Stimulated activated CD4-positive, alpha-beta T cell treated with anti-CD3 and anti-CD28 coated beads, Interleukin-1b, Interleukin-23, amount 100 ng/mL, for 48 hours (primary cell): ENCODE measurements at places on chromosomes 3 and 15.

DNA sequence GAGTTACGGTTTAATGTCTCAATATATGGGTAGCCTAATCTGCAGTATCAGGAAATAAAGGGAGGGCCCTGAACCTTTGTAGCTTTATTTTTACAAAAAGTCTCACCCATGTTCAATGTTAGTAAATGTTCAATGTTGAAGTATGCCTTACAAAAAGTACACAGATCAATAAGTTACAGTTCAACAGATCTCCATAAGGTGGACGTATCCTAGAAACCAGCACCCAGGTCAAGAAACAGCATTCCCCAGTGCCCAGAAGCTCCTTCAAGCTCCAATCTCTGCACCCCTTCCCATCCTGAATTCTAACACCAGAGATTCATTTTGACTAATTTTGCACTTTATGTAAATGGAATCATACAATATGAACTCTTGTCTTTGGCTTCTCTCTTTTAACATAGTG lies 31.3 kb downstream of the COLQ start:
- no peak for DNase-seq

DNA sequence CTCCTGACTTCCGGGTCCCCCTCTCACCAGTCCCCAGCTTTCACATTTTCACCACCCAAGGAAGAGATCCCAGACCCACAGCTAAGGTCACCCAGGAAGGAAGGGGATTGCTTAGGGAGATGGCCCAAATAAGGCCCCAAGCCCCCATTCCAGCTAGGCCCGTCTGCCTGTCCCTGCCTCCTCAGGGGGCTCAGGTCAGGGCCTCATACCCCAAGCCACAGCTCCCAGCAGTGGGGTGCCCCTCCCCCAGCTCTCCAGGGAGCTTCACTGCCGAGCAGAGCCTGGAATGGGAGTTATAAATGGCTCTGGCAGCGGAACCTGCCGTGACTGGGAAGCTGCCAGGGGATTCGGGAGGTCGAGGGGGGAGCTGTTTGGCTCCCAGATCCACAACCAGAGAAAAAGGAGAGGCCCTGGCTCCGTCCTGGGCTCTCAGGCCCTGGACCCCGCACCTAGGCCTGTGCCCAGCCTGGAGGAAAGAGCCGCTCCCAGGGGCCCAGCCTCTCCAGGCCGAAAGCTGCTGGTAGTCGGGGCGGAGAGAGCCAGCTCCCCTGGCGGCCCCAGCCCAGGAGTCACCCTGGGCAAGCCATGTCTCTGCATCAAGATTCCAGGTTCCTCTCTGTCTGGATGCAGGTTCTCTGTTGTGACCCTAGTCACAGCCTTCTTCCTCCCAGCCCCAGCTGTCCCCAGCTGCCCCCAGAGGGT lies 550 bp downstream of the CCDC9B start:
- no peak for DNase-seq

DNA sequence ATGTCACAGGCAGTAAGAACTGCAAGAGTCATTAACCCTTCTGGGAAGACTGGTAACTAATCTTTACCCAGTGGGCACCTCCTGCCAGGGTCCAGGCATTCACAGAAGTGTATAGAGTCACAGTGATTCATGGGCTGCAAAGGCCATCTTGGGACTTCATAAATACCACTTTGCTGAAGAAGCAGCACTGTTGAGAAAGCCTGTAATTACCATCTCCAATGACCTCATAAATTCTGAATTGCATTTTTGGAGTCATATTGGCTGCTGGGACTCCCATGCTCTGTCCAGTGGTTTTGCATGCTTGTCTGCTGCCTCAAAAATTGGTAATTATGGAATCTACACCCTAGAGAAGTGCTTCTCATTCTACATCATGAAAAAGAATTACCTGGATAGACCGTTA lies 837.2 kb downstream of the NTRK3 start:
- DNase-seq: no peak

DNA sequence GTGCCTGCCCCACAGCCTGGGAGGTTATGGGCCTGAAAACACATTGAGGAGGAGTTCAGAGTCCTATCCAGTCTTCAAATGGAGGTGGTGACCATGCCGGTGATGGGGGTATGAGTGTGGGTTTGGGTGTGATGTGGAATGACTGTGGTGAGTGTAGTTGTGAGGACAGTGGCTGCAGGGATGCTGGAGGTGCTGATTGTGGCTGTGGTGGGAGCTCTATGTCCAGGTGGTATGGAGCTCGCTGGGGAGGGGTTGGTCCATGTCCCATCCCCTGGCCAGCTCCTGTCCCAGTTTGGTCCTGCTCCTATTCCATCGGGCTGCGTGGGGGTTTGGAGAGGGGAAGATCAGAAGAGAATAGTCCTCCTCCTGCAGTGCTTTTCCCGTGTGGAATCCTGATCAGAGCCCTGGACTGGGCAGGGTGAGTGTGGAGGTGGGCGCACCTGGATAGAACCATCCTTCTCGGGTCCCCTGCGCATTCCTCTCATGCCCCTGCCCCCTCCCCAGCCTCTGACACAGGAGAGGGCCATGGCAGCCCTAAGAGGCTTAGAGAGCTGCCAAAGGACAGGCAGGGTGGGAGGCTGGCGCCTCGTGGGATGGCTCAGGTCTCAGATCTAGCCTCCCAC lies 23.0 kb upstream of the GOLGA6C start:
- DNase-seq: no peak

GRCh38 chr3:170660139-170660538 lies 74.3 kb upstream of the SLC7A14 start:
- no peak for DNase-seq

GRCh38 chr15:84862214-84862975 lies 22.1 kb upstream of the SLC28A1 start:
- DNase-seq: no peak

- no peak for DNase-seq
Observed at GRCh38 chr15:49830391-49830790, 209.5 kb downstream of the DTWD1 start.

DNA sequence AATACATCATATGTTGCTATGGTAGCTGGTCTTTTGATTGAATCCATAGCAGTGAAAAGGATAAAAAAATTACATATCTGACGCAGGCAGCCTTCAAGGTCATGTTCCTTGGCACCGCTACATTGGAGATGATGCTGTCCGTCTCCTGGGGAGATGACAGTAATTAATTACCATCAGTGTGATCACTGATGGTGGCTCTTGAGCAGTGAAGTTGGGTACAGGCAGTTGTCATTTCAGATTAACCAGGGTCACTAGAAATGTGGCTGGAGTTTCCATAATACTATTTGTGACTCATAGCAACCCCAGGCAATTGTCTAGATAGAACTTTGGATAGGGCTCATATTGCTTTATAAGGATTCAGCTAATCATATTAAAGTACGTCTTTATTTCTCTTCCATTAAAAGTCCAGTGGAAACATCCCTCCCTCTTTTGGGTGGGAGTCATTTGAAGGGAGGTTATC lies 136.3 kb downstream of the THSD4 start:
- no peak for DNase-seq

GRCh38 chr3:151350656-151351055 lies 21.3 kb upstream of the P2RY13 start:
- no peak for DNase-seq

DNA sequence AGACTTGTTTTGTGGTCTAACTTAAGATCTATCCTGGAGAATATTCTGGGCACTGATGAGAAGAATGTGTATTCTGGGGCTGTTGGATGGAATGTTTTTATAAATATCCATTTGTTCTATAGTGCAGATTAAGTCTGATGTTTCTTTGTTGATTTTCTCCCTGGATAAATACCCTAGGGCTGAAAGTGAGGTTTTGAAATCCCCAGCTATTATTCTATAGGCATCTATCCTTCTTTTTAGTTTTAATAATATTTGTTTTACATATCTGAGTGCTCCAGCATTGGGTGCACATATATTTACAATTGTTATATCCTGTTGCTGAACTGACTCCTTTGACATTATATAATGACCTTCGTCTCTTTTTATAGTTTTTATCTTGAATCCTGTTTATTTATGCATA lies 42.9 kb downstream of the GALK2 start:
- no peak for DNase-seq

- DNase-seq: no peak
Observed at GRCh38 chr3:108823227-108823626, 641 bp downstream of the TRAT1 start.

- no peak for DNase-seq
Observed at GRCh38 chr3:126732281-126733060, 28.4 kb downstream of the CHCHD6 start.

DNA sequence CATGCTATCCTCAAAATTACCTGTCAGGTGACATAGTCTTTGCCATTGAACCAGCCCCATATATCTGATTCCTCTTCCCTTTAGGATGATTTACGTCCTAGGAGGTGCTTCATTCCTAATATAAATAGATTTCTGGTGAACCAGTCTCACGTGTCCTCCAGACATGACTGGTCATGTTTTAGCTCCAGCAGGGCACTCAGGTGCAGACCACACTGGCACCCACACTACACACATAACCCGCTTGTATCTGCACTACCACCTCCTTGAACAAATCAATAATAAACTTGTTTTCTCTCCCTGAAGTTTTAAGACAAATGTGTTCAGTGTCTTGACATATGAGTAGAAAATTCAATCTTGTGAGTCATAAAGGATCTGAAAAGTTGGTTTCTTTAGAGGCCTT lies 155.5 kb downstream of the GOLIM4 start:
- DNase-seq: no peak

DNA sequence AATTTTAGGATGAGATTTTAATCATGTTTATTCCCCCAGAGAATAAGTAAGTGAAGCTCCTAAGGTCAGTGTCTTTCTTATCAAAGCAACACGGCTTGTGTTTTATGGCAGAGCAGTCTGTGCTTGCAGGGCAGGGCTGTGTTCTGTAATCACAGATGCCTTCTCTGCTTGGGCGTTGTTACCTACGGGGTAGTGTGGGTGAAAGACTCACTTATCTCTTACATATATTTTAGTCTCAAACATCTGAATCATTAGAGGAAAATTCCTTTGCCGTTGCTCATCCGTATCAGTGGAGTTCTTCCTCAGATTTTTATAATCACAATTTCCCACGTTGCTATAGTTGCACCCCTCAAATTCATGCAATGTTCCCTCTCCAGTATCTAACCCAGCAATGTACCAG lies 271.7 kb upstream of the MEIS2 start:
- DNase-seq: no peak

DNA sequence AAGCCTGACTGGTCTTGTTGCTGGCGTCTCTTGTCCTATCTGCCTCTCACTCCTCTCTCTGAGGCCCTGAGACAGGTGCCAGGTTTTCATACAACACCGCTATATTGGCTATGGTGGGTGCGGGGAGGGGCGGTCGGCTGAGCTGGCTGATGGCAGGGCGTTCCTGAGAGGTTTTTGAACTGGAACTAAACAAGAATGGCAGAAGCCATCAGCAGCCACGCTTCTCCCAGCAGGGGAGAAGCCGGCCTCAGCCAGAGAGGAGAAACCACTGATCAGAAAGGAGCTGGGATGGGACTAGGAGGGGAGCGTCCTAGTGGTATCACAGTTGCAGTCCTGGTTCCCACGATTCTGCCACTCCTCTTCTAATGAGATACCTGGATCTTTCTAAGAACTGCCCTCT lies 89.9 kb upstream of the PRR23E start:
- DNase-seq: no peak

DNA sequence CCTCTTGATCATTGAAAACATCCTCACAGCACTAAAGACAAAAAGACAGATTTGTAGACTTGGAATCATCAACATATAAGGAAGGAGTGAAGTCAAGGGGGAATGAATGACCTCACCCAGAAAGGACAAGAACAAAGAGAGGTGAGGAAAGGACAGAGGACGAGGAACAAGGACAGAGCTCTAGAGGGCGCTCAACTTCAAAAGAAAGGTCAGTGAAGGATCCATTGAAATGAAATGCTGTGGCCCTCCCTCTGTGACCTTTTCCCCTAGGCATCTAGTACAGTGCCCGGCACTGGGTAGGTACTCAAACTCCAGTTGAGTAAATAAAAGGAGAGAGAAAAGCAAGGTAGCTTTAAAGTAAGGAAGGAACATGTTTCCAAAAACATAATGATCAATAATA lies 2.6 kb downstream of the ATP8B4 start:
- no peak for DNase-seq

DNA sequence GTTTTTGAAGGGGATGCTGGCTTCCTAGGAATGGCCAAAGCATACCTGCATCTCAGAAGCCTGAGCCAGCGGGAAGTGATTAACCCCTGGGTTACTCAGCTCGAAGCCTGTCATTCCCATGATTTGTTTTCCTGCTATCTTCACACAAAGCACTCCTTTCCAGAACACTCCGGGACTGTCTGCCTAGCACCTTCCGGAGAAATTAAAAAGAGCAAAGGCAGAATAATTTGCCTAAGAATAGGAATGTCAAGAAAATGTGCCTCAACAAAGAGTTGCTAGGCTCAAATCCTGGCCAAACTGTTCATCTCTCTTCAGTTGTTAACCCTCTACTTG lies 34.1 kb downstream of the TPM1 start:
- no peak for DNase-seq

DNA sequence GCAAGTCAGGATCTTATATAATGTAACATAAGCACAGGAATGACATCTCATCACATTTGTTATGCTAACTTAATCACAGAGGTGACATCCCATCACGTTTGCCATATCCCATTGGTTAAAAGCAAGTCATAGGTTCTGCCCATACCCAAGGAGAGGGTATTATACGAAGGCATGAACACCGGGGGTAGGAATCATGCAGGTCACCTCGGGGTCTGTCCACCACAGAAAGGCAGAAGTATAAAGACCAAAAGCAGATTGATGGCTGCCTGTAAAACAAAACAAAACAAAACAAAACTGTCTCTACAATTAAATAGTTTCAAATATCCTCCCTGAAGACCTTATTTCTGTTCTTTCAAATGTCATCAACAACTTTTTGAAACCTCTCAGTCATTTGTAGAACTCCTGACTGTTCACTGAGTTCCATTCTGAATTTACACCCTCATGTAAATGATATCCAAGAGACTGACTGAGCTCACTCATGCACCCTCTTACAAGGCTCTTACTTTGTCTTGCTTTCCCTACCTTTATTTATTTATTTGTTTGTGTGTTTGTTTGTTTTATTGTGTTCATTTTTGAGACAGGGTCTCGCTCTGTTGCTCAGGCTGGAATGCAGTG lies 22.7 kb upstream of the ZNF639 start:
- no peak for DNase-seq

DNA sequence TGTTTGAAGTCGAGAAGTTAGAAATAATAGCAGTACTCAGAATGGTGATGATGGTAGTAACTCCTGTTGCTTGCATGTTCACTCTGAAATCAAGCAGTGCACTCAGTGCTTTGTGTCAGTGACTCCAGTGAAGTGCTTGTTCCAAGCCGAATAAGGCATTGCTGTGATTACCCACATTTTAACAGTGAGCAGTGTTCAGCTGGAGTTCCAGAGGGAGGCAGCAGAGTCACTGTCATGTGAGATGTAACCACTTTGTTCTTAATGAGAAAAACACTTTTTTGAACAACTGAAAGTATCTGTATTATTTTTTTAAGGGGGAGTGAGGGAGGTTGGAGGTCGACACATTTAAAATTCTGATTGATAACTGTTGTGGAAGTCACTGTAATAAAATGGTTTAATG lies 3.7 kb downstream of the MDFIC2 start:
- DNase-seq: no peak

- no peak for DNase-seq
Observed at GRCh38 chr15:83310521-83311456, 26.3 kb upstream of the BNC1 start.
